ENCODE measurements at places on chromosomes 4 and X.

- DNase-seq, result no peak
Measured at GRCh38 chr4:10605031-10605430, 79.5 kb downstream of the CLNK start.

DNA sequence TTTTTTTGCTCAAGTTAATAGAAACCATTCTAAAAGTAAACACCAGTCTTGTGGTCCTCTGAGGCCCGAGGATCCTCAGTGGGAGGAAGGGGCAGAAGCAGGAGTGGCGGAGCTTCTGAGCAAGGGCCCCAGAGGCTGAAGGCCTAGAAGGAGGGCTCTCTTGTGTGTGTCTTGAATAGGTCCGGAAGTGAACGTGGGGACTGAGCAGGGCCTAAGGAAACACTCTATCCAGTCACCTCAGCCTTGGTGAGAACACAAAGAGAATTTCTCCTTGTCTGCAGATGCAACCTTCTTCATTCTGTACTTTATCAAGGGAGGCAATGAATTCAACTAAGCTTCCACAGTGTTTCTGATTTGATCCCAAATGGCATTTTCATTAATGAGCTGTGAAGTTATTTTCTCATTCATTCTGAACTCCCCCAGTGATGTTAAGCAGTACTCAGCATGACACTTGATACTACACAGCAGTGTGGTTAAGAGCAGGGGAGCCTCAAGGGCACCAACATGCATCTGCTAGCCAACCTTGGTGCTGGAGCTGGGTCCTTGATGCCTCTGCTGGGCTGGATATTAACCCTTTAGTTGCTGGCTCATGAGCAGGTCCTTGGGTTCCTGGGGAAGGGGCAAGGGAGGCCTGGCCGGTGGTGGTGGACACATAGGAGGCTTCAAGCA lies 64.7 kb downstream of the RBM47 start:
- DNase-seq, result no peak

GRCh38 chrX:67568769-67569168 lies 24.9 kb downstream of the AR start:
- no peak for DNase-seq

- no peak for DNase-seq
Measured at GRCh38 chrX:16488959-16489358, 161.0 kb upstream of the S100G start.

GRCh38 chr4:145098675-145099037 lies 545 bp downstream of the ABCE1 start:
- DNase-seq, result no peak

Data from activated CD4-positive, alpha-beta T cell treated with anti-CD3 and anti-CD28 coated beads, Interleukin-2, amount 50 U/mL, for 48 hours (primary cell).